ENCODE measurements at places on chromosomes 13 and 19. TPM values are rescaled to one million over a fixed set of nuclear protein-coding genes. Genes with fewer than 3 reads are reported as not detected.

PLIN4 gene
- 0.13 TPM for total RNA-seq

ZNF682 gene
- total RNA-seq = 25.6 TPM

GPC5 gene
- not detected for total RNA-seq

CYP2A7 gene
- total RNA-seq = not detected

ARMC6 gene
- 25.9 TPM for total RNA-seq

GRCh38 chr13:31860002-31860401 lies 120.7 kb downstream of the RXFP2 start:
- H3K36me3 ChIP-seq = no peaks in the 10 kb centered on the region
- no peaks in the 10 kb centered on the region for H3K27me3 ChIP-seq
- no peak overlapping the region for H3K27ac ChIP-seq
- H3K4me1 ChIP-seq = no peaks in the 10 kb centered on the region
- DNase-seq = no peak

- peak overlapping the region; percentile 74 for H3K4me3 ChIP-seq
- H3K27me3 ChIP-seq = peaks cover 16% of the 10 kb centered on the region
- H3K27ac ChIP-seq = no peak overlapping the region
Measured at GRCh38 chr19:871446-872265, 12.2 kb downstream of the CFD start.

DNA sequence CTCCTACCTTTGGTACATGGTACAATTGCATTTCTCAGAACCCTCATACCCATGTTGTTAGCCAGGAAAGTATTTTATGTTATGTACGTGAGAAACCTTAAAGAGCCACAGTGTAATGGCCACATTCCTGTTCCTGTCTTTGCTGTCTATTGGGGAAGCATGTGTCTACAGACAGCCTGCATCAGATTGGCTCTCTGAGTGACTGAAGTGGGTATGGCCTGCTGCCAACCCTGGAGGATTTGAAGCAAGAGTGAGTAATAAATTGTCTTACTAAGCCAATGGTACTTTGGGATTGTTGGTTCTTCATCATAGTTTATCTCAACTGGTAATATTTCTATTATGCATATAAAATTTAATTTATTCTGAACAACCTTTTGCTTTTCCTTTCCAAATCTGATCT lies 574.1 kb downstream of the LMO7 start:
- H3K4me3 ChIP-seq = no peak overlapping the region
- no peak for DNase-seq
- H3K36me3 ChIP-seq = no peaks in the 10 kb centered on the region
- H3K27ac ChIP-seq = no peak overlapping the region

- no peak for DNase-seq
- H3K36me3 ChIP-seq = peaks cover 11% of the 10 kb centered on the region
- H3K4me3 ChIP-seq = no peak overlapping the region
- no peak overlapping the region for H3K27ac ChIP-seq
- H3K4me1 ChIP-seq = peaks cover 3% of the 10 kb centered on the region
Measured at GRCh38 chr19:53328967-53329366, 4.6 kb upstream of the ZNF845 start.

GRCh38 chr19:35543280-35544109 lies 1.9 kb upstream of the TMEM147 start:
- no peak overlapping the region for H3K27ac ChIP-seq
- peaks cover 9% of the 10 kb centered on the region for H3K27me3 ChIP-seq
- peak overlapping the region; percentile 92 for H3K4me3 ChIP-seq
- peaks cover 11% of the 10 kb centered on the region for H3K36me3 ChIP-seq
- peaks cover 13% of the 10 kb centered on the region for H3K4me1 ChIP-seq

- no peak overlapping the region for H3K27ac ChIP-seq
- H3K4me1 ChIP-seq = no peaks in the 10 kb centered on the region
- H3K36me3 ChIP-seq = peaks cover 22% of the 10 kb centered on the region
- no peak overlapping the region for H3K4me3 ChIP-seq
- peaks cover 4% of the 10 kb centered on the region for H3K27me3 ChIP-seq
Measured at GRCh38 chr19:10921910-10922637, 6.4 kb downstream of the YIPF2 start.

GRCh38 chr13:92187378-92187989 lies 789.1 kb downstream of the GPC5 start:
- H3K27me3 ChIP-seq = no peaks in the 10 kb centered on the region
- H3K4me1 ChIP-seq = no peaks in the 10 kb centered on the region
- H3K36me3 ChIP-seq = no peaks in the 10 kb centered on the region
- no peak overlapping the region for H3K4me3 ChIP-seq
